ENCODE measurements at places on chromosomes 5 and 9.

GRCh38 chr5:57470339-57470738 lies 12.3 kb downstream of the ACTBL2 start:
- DNase-seq: no peak

DNA sequence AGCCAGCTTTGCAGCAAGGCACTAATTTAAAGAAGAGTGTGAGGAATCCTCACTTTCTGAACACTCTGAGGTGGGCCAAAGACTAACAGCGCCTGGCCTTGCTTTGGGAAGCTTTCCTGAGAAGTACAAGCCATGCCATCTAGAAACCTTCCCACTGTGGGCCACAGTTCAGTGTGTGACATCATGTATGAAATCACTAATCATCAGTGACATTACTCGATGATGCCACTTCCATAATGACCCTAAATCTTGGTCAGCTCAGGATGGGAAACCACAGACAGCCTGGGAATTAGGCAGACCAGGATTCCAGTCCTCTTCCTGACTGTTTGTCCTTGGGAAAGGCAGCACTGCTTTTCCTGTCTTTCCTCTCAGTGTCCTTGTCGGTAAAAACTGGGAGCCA lies 54.2 kb upstream of the HSPA9 start:
- DNase-seq: no peak

DNA sequence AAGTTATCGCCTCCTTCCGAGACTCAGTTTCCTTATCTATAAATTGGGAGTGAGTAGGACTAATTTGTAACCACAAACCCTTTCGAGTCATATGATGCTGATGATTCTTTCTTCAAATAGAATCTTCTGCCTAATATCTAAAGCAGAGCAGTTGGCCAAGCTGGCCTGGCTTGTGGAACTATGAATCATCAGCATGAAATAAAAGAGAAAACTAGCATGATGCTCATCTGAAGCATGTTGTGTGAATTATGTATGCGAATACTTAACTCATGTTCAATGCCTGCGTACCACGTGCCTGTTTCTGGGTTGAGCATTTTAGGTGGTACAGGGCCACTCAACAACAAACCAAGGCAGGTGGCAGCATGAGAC lies 15.0 kb upstream of the ORM1 start:
- DNase-seq: no peak

DNA sequence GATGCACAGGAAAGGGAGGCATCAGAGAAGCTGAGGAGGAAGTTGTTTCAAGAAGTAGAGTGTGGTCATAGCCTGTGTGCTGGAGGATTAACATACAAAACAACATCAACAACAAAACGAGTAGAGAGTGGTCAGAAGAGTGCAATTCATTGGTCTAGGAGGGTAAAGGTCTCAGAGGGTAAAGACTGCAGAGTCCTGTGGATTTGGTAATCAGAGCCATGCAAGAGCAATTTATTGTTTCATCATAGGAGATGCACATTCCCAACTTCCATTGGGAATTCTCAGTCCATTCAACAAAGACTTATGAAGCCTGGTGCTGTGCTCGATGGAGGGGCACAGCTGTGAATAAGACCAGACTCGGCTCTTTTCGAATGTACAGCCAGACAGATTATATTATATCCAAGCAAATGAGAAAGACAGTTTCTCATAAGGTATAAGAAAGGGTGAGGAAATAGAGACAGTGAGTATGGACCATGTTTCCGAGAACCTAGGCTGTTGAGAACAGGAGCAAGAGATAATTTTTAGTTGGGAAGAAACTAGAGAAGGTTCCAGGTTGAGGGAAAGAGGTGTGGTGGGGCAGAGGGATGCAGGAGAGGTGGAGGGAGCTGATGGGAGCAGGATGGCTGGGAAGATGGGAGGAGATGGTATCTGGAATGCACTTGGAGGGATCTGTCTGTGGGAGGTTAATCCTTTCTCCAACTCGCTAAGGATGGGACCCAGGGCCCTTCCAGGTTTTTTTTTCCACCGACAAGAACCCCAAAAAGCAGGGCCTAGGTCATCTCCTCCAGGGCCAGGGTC lies 7.9 kb upstream of the MYORG start:
- no peak for DNase-seq

- DNase-seq: no peak
Measured at GRCh38 chr5:153523831-153524230, 33.4 kb downstream of the GRIA1 start.

GRCh38 chr5:5882706-5883105 lies 460.2 kb downstream of the ICE1 start:
- no peak for DNase-seq

GRCh38 chr5:176183321-176184074 lies 54.7 kb upstream of the SIMC1 start:
- DNase-seq: no peak

GRCh38 chr5:151926188-151926587 lies 1.5 kb upstream of the GLRA1 start:
- no peak for DNase-seq

- DNase-seq: no peak
Measured at GRCh38 chr9:128833696-128834095, 4.1 kb upstream of the SPOUT1 start.

DNA sequence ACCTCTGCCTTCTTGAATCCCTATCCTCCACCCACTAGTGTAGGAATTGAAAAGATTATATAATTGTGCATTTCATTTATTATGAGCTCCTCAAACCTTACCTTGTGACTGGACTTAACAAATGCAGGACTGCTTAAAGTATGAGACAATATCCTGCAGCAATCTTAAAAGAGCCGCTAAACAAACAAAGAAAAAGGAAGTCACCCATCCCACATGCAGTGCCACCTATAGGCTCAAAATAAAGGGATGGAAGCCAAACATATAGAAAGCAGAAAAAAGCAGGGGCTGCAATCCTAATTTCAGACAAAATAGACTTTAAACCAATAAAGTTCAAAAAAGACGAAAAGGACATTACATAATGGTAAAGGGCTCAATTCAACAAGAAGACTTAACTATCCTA lies 8.7 kb downstream of the PCAT7 start:
- no peak for DNase-seq

DNA sequence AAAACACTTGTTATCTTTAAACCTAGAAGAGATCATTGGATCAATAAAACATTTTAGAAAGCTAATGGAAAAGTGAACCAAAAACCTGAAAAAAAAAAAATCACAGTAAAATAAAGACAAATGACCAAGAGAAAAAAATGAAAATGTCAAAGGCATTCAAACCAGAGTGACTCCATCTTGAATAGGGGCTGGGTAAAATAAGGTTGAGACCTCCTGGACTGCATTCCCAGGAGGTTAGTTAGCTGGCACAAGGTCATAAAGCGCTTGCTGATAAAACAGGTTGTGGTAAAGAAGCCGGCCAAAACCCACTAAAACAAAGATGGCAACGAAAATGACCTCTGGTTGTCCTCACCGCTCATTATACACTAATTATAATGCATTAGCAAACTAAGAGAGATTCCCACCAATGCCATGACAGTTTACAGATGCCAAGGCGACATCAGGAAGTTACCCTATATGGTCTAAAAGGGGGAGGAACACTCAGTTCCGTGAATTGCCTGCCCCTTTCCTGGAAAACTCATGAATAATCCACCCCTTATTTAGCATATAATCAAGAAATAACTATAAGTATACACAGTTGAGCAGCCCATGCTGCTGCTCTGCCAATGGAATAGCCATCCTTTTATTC lies 116.7 kb upstream of the NEK6 start:
- no peak for DNase-seq

- DNase-seq: no peak
Measured at GRCh38 chr5:132387640-132388117, 18.2 kb downstream of the SLC22A5 start.

DNA sequence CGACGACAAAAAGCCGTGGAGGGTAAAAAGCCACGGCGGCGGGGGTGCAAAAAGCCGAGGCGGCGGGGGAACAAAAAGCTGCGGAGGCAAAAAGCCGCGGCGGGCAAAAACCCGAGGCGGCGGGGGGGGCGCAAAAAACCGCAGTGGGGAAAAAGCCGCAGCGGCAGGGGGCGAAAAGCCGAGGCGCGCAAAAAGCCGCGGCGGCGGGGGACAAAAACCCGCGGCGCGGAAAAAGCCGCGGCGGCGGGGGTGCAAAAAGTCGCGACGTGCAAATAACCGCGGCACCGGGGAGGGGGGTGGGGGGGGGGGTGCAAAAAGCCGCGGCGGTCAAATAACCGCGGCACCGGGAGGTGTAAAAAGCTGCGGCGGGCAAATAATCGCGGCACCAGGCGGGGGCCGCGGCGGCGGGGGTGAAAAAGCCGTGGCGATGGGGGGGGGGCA lies 511.5 kb downstream of the FOXD4L5 start:
- no peak for DNase-seq

DNA sequence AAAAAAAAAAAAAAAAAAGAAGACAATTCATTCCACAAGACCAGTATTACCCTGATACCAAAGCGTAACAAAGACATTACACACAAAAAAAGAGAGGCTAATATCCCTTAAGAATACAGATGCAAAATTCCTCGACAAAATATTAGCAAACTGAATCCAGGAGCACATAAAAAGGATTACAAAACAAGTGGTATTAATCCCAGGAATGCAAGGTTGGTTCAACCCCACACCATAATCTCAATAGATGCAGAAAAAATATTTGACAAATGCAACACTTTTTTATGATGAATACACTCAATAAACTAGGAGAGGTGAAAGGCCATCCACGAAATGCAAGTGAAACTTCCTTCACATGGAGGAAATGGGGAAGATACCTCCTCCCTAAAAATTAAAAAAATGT lies 80.1 kb upstream of the TLR4 start:
- DNase-seq: no peak

GRCh38 chr9:123508048-123508447 lies 152.1 kb downstream of the CRB2 start:
- no peak for DNase-seq

GRCh38 chr5:94407023-94407422 lies 211.4 kb downstream of the KIAA0825 start:
- DNase-seq: no peak

GRCh38 chr5:115661101-115661500 lies 35.3 kb upstream of the TMED7 start:
- no peak for DNase-seq

- no peak for DNase-seq
Measured at GRCh38 chr5:102627315-102627714, 127.8 kb upstream of the PAM start.

DNA sequence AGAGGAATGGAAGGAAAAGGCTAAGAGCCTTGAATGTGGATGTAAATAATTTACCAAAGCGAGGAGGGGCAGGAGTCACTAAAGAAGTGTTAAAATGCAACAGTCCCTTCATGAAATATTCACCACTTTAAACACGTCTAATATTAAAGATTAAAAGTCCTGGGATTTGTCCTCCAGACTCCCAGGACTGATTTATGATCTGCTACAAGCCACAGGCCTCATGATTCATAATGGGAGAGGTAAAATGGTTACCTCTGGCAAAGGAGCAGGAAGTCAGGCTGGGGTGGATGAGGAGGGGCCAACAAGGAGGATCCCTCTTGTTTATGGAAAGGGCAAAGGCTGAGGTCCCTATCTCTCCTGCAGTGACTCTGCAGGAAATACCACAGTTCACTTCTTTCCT lies 292.4 kb downstream of the TRIM32 start:
- DNase-seq: no peak

DNA sequence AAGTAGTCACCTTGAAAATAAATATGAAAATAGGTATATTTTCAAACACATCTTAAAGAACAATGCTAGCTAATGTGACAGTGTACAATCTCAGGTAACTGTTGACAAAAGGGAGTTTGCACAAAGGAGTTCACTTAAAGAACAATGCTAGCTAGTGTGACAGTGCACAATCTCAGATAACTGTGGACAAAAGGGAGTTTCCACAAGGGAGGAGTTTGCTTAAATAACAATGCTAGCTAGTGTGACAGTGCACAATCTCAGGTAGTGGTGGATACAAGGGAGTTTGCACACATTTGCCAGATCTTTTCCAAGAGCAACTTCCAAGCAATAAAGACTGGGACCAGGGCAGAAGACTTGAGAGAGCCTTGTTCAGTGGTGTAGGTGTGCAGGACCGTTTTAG lies 442.9 kb upstream of the FTMT start:
- DNase-seq: no peak

GRCh38 chr9:79880626-79881025 lies 308.9 kb downstream of the TLE4 start:
- DNase-seq: no peak

DNA sequence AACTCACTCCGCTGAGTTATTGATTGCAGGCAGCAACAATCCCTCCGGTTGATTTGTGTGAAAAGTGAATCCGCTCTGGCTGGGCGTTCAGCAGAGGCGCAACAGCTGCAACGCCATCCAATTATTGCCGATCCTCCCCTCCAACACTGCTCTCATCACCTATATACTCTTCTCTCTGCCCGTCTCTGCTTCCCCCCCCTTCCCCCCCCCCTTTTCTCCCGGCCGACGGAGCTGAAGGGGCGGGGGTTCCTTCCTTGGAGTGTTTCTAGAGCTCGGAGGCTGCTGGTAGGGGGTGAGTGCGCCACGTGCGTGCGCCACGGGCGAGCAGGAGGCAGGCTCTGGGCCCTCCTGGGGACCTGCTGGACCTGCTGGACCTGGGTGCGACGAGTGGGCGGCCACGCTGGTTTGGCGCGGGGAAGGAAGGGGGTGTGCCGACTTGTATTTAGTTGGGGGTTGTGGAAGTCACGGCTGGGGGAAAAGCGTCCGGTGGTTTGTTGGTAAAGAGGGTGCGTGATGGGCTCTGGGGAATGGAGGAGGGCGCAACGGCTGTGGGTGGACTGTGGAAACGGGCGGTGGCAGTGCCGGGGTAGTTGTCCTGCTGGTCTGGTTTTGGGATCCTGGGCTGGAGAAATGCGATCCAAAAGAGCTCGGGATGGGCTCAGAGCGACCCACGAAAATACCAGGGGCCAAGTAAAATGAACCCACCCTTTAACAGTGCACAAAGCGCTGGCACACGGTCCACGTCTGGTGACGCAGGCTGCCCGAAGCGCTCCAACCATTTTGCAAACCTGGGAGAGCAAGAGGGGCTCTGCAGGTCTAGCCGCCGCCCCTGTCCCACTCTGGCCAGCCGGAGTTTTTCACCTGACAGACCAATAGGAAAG lies 6.4 kb upstream of the MEF2C start:
- DNase-seq: no peak

GRCh38 chr9:136087741-136088480 lies 7.2 kb downstream of the NACC2 start:
- DNase-seq: no peak

DNA sequence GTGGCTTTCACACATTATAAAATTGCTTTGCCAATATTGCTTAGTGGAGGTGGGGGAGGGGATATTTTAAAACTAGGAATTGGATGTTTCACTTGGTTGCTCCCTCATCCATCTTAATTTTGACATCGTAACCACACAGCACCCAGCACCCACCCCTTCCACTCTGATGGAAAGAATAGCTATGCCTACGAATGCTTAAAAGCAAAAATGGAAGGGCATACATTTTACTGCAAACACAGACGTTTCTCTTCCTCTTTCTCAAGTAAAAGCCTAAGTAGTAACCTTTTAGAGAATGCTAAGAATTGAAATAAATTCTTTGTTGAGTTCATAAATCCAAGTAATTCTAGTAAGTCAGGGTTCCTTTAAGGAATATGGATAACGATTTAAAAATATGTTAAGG lies 69.9 kb downstream of the JAKMIP2 start:
- DNase-seq: no peak

DNA sequence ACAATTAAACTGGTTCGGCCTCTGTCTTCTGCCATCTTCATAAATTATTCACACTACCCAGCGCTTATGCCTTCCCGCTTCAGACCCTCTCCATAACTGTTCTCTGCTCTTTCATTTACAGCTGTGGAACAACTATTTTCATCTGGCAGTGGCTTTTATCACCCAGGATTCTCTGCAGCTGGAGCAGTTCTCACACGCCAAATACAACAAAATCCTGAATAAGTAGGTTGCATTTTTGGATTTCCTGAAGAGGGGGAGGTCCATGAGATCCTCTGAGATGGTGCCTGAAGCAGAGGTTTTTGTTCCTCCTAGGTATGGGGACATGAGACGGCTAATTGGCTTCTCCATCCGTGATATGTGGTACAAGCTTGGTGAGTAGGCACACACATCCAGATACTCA lies 28.1 kb upstream of the INSYN2B start:
- no peak for DNase-seq
